ENCODE measurements at places on chromosomes 4 and X.

GRCh38 chr4:13182133-13182532 lies 302.0 kb downstream of the RAB28 start:
- no peak for DNase-seq

DNA sequence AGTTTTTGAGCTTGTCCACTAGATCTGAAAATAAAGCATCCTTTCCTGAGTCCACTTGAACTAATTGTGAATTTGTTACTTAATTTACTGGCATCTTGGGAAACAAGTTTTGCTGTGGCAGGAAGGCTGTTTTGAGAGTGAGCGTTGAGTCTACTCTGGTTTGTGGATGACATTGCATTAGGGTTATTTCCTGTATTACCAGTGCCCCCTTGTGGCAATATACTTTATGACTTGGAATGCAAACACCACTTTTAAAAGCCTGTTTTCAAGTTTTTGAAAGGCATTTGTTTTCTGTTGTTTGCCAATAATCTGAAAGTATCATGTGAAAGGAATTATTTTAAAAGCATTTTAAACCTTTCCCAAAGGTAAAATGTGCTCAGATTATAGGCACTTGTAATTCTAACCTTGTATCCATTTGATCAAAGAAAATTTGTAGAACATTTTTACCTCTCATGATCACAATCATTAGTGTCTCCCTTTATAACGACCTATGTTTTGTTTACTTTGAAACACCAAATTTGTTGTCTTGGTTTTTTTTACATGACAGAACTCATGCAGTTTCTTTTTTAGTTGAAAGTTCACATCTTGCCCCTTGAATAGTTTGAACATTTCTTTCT lies 18.0 kb upstream of the CYP2U1 start:
- DNase-seq, result peak; percentile 70

DNA sequence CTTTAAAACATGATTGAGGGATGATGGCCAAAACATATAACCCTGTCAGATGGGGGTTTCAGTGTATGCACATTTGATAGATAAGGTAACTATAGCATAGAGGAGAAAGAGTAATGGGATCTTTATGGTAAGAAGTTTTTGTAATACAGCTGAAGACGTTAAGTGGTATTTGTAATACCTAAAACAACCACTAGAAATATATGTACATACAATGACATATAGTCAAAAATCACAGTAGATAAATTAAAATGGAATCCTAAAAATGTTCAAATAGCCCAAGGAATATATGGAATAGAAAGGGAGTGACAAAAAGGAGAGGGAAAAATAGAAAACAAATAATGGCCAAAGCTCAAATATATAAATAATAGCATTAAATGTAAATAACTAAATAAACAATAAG lies 371.3 kb upstream of the FSTL5 start:
- DNase-seq, result no peak

- DNase-seq, result peak; percentile 32
These were observed at the start of gene JADE3 for GRCh38 chrX:46912098-46912602. TSS of gene JADE3 (plus strand) at chrX:46912421. CDS start at chrX:46984895, 72,474 bp downstream.

DNA sequence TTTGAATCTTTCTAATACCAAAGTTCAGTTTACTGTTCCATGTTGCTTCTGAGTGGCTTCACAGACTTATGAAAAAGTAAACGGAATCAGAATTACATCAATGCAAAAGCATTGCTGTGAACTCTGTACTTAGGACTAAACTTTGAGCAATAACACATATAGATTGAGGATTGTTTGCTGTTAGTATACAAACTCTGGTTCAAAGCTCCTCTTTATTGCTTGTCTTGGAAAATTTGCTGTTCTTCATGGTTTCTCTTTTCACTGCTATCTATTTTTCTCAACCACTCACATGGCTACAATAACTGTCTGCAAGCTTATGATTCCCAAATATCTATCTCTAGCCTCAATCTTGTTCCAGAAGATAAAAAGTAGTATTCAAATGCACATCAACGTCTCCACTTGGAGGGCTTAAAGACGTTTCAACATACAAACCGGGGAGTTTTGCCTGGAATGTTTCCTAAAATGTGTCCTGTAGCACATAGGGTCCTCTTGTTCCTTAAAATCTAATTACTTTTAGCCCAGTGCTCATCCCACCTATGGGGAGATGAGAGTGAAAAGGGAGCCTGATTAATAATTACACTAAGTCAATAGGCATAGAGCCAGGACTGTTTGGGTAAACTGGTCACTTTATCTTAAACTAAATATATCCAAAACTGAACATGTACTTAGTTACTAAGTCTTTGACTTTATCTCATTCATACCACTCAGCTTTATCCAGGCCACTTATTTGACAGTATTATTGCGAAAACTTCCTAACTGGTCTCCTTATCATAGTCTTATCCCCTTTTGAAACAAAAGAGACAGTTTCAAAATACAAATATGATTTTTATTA lies 3.6 kb upstream of the AFP start:
- no peak for DNase-seq

Measured in CD4-positive, alpha-beta T cell treated with Interleukin-10 for 1 hour (primary cell).